K562 (cell line): ENCODE measurements at places on chromosomes 1 and 21. TPM values are rescaled to one million over a fixed set of nuclear protein-coding genes. Genes with fewer than 3 reads are reported as not detected.

Gene TNFRSF18
- 0.27 TPM in 1 of 2 replicates, not detected in the other for total RNA-seq

Gene FCRL5
- total RNA-seq: not detected in 2 replicates

Gene VANGL1
- total RNA-seq: 12.7 and 12.9 TPM in 2 replicates

Gene CCDC185
- not detected in 2 replicates for total RNA-seq

Gene OR10Z1
- not detected in 2 replicates for total RNA-seq

Gene JMJD4
- 41.7 and 42.6 TPM in 2 replicates for total RNA-seq

Gene MAP7D1
- 101 and 108 TPM in 2 replicates for total RNA-seq

Gene CD1B
- total RNA-seq: not detected in 2 replicates

Gene ASAP3
- 27.6 and 31.2 TPM in 2 replicates for total RNA-seq

DNA sequence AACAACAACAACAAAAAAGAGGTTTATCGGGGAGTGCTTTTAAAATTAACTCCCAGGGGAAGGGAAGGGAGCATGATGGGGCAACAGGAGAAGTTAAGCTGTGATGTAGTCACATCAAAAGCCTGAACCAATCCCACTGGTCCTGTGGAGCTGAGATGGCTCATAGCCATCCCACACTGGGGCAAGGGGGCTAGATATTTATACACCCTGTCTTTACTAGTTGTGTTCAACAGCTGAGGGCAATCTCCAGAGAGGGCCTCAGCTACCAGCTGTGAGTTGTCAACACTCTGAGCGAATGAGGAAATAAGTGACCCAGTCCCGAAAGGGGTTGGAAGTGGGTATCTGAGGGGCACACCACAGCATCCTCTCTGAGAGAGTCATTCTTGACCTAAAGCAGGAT, 31.0 kb upstream of the CREG1 start:
- DNase-seq: no peak

DNA sequence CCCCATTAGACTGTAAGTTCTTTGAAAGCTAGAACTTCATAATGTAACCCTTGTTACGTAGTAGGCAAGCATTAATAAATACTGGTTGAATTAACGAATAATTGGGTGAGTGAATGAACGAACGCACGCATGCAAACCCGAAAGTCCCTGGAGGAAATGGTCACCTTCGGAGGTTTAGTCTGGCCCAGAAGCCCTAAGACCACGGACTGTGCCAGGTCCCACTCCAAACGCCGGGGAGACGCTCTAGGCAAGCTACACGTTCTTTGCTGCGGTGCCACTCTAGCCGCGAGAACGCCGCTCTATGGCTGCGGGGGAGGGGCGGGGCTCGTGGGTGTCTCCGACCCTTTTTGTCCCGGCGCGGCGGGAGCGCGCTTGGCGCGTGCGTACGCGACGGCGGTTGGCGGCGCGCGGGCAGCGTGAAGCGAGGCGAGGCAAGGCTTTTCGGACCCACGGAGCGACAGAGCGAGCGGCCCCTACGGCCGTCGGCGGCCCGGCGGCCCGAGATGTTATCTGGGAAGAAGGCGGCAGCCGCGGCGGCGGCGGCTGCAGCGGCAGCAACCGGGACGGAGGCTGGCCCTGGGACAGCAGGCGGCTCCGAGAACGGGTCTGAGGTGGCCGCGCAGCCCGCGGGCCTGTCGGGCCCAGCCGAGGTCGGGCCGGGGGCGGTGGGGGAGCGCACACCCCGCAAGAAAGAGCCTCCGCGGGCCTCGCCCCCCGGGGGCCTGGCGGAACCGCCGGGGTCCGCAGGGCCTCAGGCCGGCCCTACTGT, at the start of gene KDM1A:
Gene KDM1A (plus strand): TSS at position 375 of the 769 bp plus-strand sequence. CDS start 129 bp downstream, at position 504.
- DNase-seq: peak; percentile 100

DNA sequence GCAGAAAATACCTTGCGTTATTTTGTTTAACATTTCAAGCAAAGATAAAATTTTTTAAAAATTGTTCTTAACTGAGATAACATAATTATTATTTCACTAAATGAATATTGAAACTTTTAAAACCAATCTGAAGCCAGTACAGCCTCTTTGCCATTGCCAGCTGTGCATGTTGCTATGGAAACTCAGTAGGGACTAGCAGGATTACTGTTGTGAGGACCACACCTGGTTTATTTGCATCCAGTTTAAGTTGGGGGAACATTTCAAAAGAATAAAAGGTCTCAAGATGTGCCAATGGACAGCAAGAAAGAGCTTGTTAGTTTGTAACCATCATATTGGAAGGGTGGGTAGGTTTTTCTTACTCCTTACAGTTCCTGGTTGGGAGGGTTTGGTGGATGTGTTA, 80.7 kb downstream of the POU2F1 start:
- no peak for DNase-seq

GRCh38 chr1:51622455-51622913, 5.6 kb downstream of the OSBPL9 start:
- DNase-seq: peak; percentile 98

- no peak for DNase-seq
Observed at GRCh38 chr21:15687208-15687607, 42.6 kb upstream of the USP25 start.

GRCh38 chr1:14522926-14523241, 75.6 kb upstream of the KAZN start:
- DNase-seq: peak; percentile 67

DNA sequence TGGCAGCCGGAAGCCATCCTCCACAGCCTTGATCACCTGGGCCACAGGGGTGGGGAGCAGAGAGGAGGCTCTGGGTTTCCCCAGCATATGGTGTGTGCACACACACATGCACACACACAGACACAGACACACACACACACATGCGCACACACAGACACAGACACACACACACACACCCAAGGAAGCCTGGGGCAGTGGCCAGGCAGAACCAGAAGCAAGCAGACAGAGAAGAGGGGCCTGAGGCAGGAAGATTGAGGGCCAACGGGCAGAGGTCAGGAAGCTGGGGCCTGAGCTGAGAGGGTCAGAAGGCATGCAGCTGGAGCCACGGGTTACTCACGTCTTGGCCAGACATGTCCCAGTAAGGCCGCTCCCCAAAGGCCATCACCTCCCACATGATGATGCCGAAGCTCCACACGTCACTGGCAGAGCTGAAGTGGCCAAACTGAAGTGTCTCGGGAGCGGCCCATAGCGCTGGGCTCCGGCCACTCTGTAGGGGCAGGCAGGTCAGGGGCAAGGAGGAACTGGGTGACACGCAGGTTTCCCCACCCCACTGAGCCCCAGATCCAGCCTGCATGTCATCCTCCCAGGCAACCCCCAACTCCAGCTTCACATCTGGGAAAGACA, 27.4 kb downstream of the CDCA8 start:
- DNase-seq: peak; percentile 30

- DNase-seq: no peak
Observed at GRCh38 chr1:234324821-234325220, 48.4 kb upstream of the COA6 start.

- no peak for DNase-seq
Observed at GRCh38 chr1:80987106-80987505, 813.6 kb upstream of the ADGRL2 start.

- DNase-seq: no peak
Observed at GRCh38 chr1:22224091-22224490, 81.2 kb upstream of the WNT4 start.

GRCh38 chr1:21868941-21869454, 56.9 kb downstream of the LDLRAD2 start:
- DNase-seq: no peak

- DNase-seq: no peak
Observed at GRCh38 chr1:57033222-57034001, 67.6 kb upstream of the C8B start.

- no peak for DNase-seq
Observed at GRCh38 chr1:163664671-163665335, 343.0 kb downstream of the NUF2 start.

GRCh38 chr1:79737193-79737592, 730.7 kb upstream of the ADGRL4 start:
- DNase-seq: no peak

DNA sequence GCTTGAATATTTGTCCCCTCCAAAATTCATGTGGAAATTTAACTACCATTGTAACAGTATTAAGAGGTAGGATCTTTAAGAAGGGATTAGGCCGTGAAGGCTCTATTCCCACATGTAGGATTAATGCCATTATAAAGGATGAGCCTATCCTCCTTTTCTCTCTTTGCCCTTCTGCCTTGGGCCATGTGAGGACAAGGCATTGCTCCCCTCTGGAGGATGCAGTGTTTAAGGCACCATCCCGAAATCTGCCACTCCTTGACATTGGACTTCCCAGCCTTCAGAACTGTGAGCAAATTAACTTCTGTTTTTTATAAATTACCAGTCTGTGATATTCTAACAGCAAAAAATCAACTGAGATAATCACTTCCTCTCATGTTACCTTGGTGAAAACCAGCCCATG, 124.4 kb downstream of the TOMM20 start:
- DNase-seq: no peak

- DNase-seq: no peak
Observed at GRCh38 chr1:230299191-230300006, 126.7 kb downstream of the PGBD5 start.

DNA sequence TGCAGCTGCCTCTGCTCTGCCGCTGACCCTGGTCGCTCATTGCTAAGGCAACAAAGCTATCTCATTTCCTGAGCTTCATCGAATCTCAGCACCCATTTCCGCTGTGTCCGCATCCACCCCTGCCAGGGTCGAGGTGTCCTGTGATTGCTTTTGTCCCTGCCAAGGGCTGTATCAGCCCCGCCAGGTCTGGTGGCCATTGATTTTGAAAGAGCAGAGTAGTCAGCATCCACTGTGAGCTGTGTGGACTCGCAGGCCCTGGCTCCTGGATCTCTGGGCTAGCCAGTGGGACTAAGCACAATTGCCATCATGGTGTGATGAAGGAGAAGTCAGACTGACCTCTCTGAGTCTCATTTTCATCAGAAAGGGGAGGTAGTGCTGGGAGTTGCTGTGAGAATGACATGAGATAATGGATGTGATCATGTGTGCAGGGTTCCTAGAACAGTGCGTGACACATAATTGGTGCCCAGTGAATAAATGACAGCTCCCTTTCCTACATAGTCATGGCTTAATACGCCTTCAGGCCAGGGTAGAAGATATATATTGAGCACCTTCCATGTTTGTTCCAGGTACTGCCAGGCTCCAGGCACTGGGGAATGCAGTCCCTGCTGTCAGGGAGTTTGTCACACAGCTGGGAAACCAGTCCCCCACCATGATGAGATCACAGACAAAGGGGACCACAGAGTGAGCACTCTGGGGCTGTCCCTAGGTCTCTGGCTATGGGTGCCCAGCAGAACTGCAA, 32.1 kb downstream of the NAV1 start:
- no peak for DNase-seq

- no peak for DNase-seq
Observed at GRCh38 chr1:36605942-36606640, 123.4 kb upstream of the CSF3R start.

DNA sequence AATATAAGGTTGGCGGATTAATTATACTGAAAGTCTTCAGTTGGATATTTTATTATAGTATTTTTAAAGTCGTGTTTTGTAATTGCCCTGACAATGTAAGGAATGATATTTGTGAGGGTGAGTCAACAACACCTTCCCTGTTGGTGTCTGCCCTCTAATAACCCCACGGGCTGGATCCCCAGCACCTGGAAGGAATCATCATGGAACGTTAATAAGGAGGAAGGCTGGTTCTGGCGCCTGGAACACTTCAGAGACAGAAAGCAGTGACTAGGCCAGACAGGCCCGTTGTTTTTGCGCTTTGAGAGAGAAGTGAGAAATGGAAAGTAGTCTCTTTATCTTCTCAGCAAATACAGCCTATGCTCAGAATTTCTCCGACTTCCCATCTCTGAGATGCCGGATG, 31.6 kb downstream of the TEX35 start:
- no peak for DNase-seq

DNA sequence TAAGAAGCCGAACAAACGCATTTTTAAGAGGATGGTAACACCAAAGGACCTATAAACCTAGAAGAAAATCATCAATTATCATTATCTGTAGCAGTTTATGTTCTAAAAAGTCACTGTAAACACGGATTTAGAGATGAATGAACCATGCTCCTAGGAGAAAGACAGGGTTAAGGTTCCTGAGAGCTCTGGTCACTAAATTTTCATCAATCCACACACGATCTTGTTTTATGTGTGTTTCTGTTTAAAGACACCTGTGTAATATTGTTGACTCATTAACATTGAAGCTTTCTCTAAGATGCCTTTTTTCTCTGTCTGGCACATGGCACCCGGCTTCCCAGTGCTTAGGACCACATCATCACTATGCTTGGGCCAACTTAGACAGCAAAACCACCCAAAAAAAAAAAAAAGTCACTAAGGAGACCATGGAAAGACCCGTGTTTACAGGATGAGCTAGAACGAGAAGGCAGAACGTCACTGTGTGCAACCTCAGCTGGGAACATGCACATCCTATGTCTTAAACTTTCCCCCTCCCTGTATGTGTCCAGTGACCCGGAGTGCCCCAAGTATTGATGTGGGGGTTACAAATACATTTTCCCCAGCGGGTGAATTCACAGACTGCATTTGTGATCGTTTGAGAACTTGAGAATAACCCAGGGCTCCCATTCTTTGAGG, 55.8 kb upstream of the PDE9A start:
- no peak for DNase-seq

GRCh38 chr1:8249838-8250237, 68.1 kb upstream of the SLC45A1 start:
- DNase-seq: peak; percentile 14

DNA sequence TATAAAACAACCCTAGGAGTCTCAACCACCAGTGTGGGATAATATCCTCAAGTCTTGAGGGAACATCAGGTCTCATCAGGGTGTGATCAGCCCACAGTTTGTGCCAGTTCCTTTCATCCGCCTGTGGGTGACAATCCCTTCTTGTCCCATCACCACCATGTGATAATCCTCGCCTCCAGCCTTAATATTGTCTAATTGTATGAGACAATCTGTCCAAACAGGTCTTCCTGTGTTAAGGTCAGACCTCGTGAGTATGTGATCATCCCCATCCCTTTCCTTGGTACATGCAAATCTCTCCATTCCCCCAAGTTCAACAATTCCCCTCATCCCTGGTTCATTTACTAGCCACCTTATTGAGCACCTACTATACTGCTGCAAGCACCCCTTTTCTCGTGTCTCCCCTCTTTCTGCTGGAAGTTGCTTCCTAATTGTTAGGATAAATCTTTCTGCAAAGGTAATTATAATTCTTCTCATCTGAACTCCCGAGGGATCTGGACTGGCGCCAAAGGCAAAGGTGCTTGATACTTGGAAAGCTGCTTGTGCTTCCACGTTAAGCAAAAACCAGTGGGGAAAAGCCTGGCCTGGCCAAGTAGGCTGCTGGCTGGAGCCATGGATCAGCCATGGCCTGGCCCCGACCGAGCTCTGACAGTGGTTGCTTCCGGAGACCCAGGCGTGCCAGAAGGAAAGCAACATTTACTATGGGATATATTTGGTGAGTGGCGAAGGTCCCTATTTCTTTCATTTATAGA, 92.5 kb downstream of the RNF220 start:
- no peak for DNase-seq
